Cortex of kidney (tissue), 1 donor: ENCODE measurements at places on chromosomes 5 and 9.

- no peak for DNase-seq
Measured at GRCh38 chr5:10652151-10652550, 88.3 kb downstream of the ANKRD33B start.

DNA sequence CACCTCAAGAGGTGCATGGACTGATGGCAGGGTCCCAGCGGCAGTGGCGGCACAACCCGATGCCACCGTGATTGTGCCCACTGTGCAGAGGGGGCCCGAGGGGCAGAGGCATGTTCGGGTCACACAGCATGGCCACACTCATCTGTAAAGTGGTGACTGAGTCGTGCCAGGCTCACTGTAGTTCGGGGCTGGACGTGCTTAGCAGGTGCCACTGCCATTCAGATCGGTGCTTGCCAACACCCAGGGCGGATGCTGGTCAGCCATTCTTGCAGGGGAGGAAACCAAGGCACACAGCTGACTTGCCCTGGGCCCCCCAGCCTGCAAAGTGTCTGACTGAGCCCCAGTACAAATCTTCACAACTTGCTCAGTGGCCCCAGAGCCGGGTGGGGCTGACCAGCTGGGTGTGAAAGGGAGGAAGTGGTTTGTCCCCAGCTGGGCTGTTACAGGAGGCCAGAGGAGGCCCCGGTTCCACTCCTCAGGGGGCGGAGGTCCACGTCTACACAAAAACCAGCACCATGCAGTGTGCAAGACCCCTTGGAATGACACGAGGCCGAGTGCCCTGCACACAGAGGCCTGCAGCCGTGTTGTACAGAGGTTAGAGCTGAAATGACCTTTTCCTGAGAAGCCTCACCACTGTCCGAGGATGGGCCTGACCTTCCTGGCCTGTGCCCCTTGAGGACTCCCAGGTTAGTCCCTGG lies 17.9 kb downstream of the FGD3 start:
- no peak for DNase-seq

GRCh38 chr9:130732136-130732535 lies 38.6 kb downstream of the EXOSC2 start:
- no peak for DNase-seq

GRCh38 chr5:153187503-153187902 lies 303.0 kb upstream of the GRIA1 start:
- no peak for DNase-seq

GRCh38 chr9:35981699-35982098 lies 23.7 kb upstream of the OR2S2 start:
- no peak for DNase-seq

- no peak for DNase-seq
Measured at GRCh38 chr5:136631186-136631585, 265.8 kb upstream of the TRPC7 start.

DNA sequence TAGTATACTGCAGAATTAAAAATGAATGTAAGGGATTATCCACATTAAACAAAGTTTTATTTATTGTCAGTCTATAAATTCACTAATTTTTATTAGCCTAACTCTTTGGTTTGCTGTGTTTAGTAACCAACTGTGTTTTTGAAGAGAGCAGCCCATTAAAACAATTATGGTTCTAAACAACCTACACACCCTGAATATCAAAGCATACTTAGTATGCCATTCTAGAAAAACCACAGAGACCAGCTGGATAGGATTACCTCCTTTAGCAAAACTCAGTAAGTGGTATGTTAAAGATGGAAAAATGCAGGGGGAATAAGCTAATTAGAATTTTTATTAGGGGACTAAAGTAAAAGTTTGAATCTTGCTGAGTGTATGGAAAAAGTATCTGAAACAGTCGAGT lies 1981.7 kb upstream of the NUDT12 start:
- no peak for DNase-seq

- no peak for DNase-seq
Measured at GRCh38 chr9:135583688-135584011, 22.1 kb downstream of the PAEP start.

GRCh38 chr5:176491101-176491502 lies 42.9 kb downstream of the FAF2 start:
- no peak for DNase-seq

DNA sequence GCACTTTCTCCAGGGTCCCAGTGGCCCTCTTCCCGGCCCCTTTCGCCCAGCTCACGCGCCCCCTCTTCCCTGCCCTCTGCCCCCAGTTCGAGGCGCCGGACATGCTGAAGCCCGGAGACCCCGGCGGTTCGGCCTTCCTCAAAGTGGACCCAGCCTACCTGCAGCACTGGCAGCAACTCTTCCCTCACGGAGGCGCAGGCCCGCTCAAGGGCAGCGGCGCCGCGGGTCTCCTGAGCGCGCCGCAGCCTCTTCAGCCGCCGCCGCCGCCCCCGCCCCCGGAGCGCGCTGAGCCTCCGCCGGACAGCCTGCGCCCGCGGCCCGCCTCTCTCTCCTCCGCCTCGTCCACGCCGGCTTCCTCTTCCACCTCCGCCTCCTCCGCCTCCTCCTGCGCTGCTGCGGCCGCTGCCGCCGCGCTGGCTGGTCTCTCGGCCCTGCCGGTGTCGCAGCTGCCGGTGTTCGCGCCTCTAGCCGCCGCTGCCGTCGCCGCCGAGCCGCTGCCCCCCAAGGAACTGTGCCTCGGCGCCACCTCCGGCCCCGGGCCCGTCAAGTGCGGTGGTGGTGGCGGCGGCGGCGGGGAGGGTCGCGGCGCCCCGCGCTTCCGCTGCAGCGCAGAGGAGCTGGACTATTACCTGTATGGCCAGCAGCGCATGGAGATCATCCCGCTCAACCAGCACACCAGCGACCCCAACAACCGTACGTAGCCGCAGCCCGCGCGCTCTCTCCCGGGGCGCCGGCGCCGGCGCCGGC lies 1.0 kb downstream of the PRDM6 start:
- DNase-seq = no peak

DNA sequence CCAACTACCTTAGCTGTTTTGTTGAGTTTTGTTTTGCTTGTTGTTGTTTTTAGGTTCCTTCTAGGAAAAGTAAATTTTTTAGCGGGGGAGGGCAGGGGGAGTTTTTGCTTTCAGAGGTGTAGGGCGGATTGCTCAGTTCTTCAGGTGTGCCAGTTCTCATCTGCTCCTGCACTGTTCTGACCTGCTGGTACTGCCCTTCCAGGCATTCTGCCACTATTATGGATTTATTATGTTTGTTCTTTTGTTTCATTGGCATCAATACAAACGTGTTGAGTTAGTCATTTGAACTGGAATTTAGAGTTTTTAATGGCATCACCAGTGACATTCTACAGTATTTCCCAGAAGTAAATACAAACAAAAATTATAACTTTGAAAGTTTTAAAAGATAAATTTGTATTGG lies 26.0 kb downstream of the ERCC6L2 start:
- no peak for DNase-seq

GRCh38 chr5:52743970-52744369 lies 43.7 kb upstream of the ITGA1 start:
- no peak for DNase-seq

DNA sequence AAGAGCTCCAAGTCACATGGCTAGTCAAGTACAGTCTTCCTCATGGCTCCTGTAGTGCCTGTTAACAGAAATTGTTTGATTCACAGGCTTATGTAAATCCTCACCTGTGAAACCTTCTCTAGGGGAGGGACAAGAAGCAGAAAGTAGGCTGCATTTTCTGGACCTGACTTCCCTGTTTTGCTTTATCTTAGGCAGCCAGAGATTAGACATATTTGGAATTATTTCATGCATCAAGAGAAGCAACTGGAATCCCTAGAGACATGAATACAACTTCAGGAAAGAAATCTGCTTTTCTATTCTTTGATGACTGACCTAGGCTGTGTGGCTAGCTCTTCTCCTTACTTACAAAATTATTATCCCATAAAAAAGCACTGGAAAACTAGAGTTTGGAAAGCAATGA lies 52.3 kb downstream of the CAST start:
- no peak for DNase-seq
